Stromal cell of bone marrow (primary cell): ENCODE measurements at places on chromosomes 7 and 10.

GRCh38 chr10:80561950-80562349 is 24.2 kb downstream of the SH2D4B start:
- DNase-seq, result no peak

- no peak for DNase-seq
These were observed 166.5 kb downstream of the COL28A1 start for GRCh38 chr7:7369134-7369533.

DNA sequence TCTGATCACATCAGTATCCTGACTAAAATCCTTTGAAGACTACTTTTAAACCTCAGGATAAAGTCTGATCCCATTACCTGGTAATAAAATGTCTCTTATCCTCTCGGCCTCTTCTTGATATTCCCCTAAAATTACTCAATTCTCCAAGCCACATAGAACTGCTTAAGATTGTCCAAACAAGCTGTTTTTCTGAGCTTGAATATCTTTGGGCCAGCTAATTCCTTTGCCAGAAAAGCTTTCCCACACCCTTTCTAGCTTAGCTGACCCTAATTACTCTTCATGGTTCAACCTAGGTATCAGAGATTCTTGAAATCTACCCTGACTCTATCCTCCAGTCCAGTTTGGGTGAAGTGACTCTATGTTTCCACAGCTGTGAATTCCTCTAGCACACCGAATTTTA is 328.6 kb downstream of the CRPPA start:
- no peak for DNase-seq

GRCh38 chr7:70285187-70285586 is 686.9 kb downstream of the AUTS2 start:
- DNase-seq, result no peak

- peak; percentile 57 for DNase-seq
These were observed 384 bp downstream of the DCLRE1C start for GRCh38 chr10:14953424-14954000.

GRCh38 chr10:74733612-74734011 is 92.8 kb upstream of the KAT6B start:
- no peak for DNase-seq

- no peak for DNase-seq
These were observed 137.9 kb downstream of the TCERG1L start for GRCh38 chr10:131173484-131174210.

DNA sequence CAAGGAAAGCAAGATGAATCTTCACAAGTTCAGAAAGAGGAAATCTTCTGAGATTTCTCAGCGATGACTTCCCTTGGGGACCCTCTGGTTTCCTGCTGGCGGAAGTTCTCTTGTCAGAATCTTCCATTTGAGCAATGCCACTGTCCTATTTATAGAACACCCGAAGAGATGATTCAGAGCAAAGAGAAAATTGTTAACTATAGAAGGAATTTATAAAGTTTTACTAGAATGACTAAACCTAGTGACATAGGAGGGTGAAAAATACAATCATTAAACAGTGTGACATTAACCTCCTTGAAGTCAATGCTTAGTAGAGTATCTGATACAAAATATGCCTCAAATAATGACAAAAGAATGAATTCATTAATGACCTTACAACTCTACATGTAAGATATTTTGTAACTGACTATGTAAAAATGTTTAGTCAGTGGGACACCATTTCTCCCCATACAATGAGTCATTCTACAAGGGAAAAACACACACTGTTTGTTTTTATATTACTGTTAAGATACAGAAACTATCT is 206.5 kb upstream of the CNTNAP2 start:
- peak; percentile 47 for DNase-seq

GRCh38 chr7:17042211-17042610 is 160.4 kb upstream of the AGR3 start:
- DNase-seq, result no peak

GRCh38 chr7:42395607-42396006 is 158.6 kb upstream of the GLI3 start:
- no peak for DNase-seq

DNA sequence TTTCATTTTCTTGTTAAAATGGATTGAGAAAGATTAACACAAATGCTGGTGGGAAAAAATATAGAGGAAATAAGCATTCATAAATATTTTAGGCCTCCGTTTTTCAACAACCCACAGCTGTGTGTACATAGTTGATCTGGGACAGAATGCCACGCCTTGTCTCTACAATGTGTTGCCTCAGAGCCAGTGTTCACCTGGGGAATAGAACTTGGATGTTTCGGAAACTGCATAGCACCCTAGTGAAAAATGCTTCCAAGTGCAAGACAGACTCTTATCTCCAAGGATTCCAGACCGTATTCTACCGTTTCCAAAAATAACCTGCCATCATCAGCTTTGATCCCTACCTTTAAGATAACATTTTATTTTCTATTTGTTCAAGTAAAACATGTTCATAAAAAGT is 260.9 kb downstream of the SDK1 start:
- DNase-seq, result no peak

DNA sequence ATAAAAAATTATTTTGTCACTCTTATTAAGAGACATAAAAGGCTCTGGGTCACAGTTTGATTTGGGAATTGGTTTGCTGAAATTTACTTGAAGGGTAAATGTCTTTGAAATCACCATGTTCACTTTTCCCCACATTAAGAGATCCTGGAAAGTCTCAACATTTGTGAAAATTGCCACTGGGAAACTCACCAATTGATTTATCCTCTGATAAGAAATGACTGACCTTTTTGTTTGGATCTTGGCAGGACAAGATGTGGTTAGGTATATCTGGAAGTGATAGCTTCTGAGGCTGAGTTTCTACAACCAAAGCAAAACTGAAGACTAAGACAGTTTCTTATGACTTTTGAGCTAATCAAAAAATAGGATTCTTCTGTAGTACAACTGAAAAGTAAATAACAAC is 107.1 kb upstream of the TMEM106B start:
- DNase-seq, result no peak

GRCh38 chr7:13742811-13743210 is 246.7 kb downstream of the ETV1 start:
- DNase-seq, result peak; percentile 47

GRCh38 chr7:136348142-136348541 is 371.0 kb upstream of the MTPN start:
- DNase-seq, result no peak

- DNase-seq, result no peak
These were observed 242.1 kb upstream of the C7orf33 start for GRCh38 chr7:148348466-148348865.

DNA sequence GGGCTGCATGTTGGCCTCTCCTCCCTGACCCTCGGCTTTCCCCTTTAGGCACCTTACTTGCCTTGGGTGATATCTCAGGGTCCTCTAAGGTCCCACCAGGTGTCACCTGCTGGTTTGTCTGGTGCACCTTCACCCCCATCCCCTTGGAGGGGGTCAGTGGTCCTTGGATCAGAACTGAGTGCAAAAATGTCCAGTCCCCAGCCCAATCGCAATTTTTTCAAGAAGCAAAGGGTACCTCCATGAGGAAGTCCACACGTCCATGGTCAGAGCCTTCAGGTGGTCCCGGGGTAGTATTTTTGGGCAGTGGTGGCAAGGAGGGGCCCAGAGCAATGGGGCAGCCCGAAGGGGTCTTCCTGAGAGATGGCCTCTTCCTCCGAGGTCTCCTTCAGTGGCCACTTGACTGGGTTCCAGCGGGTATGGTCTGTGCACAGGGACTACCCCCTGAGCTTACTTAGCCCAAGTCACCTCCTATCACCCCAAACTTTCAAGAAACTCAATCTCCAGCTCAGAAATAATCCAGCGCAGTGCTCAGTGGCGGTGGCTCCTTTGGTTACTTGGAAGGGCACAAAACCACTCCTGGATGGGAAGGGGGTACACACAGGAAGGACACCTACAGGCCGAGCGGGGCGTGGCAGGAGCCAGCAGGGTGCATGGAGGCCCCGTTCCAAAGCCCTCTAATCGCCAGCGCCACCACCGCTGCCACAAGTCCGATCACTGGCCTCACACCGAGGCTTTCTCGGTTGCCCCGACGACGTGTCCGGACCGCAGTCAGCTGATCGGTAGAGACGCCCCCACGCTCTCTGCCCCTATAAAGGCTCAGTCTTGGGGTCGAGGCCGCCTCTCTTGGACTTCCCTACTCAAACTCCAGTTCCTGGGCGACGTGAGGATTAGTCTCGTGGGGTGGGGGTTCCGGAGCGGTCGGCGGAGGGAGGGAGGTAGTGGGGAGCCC is 4.5 kb downstream of the SAP25 start:
- DNase-seq, result no peak

DNA sequence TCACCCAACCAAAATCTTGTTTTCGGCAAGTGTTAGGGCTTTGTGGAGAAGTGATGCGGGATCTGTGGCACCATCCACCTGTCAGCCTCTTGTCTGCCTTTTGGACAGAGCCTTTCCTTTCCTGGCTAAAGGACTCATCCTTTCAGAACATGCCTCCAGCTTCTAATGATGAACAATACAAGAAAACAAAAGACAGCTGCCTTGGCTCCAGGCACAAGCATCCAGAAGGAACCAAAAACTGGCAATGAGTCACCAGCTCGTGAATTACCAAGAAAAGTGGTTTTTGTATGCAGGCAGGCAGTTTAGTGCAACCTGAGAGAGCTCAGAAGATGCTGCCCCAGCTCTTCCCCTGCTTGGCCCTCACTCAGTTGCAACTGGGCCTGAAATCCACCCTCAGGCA is 84.6 kb upstream of the NAMPT start:
- DNase-seq, result peak; percentile 78

GRCh38 chr7:29478226-29478625 is 85.4 kb upstream of the PRR15 start:
- no peak for DNase-seq

- no peak for DNase-seq
These were observed 70.1 kb downstream of the RELN start for GRCh38 chr7:103919272-103919868.

GRCh38 chr10:30467651-30468338 is 33.8 kb downstream of the MAP3K8 start:
- DNase-seq, result no peak

- no peak for DNase-seq
These were observed 383 bp upstream of the R3HCC1L start for GRCh38 chr10:98134117-98134430.

DNA sequence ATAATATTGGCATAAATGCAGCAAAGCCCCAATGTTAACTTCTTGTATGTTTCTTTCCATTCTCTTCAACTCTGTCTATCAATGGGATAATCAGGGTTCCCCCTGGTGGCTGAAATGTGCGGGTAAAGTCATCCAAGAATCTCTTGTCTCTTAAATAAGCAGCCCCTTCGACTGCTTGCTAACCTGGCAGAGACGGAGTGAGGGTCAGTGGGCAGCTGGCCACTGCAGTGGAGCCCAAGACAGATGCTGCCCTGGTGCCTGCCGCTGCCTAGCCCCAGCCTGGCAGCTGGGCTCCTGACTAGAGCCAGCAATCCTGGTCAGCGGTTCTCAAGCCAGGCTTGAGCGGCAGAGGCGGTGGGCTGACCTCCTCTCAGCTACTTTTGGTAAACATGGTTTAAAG is 248.9 kb downstream of the COBL start:
- DNase-seq, result peak; percentile 55

DNA sequence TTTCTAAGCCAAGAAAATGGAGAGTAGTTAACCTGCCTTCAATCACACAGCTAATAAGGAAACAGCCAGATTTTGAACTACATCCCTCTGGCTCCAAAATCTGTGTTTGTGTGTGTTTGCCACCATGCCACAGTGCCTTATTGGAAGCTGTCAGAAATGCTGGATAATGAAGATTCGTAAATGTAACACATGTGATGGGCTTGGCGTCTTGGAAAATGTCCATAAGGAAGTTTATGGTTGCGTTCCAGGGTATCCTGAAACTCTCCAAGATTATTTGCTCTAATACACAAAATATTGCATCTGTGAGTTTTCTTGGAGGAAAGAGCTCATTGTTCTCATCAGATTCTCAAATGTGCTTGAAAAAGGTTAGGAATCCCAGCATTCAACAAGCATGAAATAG is 22.7 kb downstream of the MYOF start:
- no peak for DNase-seq

GRCh38 chr7:129389829-129390228 is 44.4 kb upstream of the STRIP2 start:
- DNase-seq, result no peak

DNA sequence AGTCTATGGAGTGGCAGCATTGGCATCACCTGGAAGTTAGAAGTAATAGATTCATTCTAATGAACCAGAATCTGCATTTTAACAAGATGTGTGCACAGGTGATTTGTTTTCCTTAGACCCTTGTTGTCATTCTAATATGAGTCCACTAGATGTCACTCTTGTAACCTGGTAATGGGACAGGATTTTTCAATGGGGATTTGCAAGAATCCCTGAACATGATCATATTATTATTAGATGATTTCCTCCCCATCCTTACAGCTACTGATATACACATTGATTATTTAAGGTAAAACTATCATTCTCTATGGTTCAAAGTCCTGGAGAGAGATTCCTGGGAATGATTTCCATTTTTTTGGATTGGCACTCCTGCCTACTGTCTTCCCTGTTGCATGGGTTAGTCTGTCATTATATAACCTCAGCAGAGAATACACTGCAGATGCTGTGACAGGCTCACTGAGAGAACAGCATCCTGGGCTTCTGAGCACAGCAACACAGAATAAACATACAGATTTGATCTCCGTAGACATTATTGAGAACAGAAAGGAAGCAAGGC is 194.9 kb downstream of the SUGCT start:
- DNase-seq, result no peak

- DNase-seq, result no peak
These were observed 20.2 kb upstream of the BAIAP2L1 start for GRCh38 chr7:98420966-98421612.

DNA sequence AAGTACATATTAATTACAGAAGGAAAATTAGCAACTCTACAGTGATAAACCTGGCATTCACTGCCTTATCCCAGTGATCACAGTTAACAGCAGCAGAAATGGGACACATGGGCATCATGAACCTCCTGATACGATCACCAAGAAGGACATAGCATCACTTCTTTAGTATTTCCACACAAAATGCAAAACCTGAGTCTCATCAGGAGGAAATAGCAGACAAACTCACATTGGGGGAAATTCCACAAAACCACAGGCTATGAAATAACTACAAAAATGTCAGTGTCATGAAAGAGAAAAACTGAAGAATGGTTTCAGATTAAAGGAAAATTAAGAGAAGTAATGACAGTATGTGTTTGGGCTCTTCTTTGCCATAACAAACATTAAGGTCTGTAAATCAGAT is 12.0 kb upstream of the PURB start:
- no peak for DNase-seq

GRCh38 chr10:26987851-26988250 is 112.4 kb downstream of the ANKRD26 start:
- DNase-seq, result no peak

GRCh38 chr10:44065788-44066526 is 318.9 kb downstream of the CXCL12 start:
- no peak for DNase-seq

- no peak for DNase-seq
These were observed 7.7 kb downstream of the VWA2 start for GRCh38 chr10:114246679-114247305.
